ENCODE measurements at places on chromosomes 2 and 18. TPM values are rescaled to one million over a fixed set of nuclear protein-coding genes. Genes with fewer than 3 reads are reported as not detected.

GRCh38 chr18:3447068-3447894 is 2.7 kb upstream of the TGIF1 start:
- peaks cover 12% of the 10 kb centered on the region for H3K4me1 ChIP-seq
- no peaks in the 10 kb centered on the region for H3K27me3 ChIP-seq
- peak overlapping the region; percentile 29 for H3K4me3 ChIP-seq
- peak; percentile 73 for DNase-seq
- H3K36me3 ChIP-seq = no peaks in the 10 kb centered on the region
- H3K27ac ChIP-seq = peak overlapping the region; percentile 98

- H3K36me3 ChIP-seq = no peaks in the 10 kb centered on the region
- DNase-seq = no peak
- no peak overlapping the region for H3K27ac ChIP-seq
- no peaks in the 10 kb centered on the region for H3K27me3 ChIP-seq
- H3K4me3 ChIP-seq = no peak overlapping the region
Observed at GRCh38 chr18:21049306-21049705, 62.3 kb downstream of the ROCK1 start.

- H3K36me3 ChIP-seq = no peaks in the 10 kb centered on the region
- no peaks in the 10 kb centered on the region for H3K27me3 ChIP-seq
- no peak overlapping the region for H3K4me3 ChIP-seq
- H3K27ac ChIP-seq = no peak overlapping the region
Observed at GRCh38 chr2:240595381-240596079, 9.0 kb downstream of the CAPN10 start.

GRCh38 chr2:226216575-226216974 is 583.0 kb downstream of the IRS1 start:
- H3K4me3 ChIP-seq = no peak overlapping the region
- no peaks in the 10 kb centered on the region for H3K27me3 ChIP-seq
- no peak for DNase-seq
- H3K4me1 ChIP-seq = no peaks in the 10 kb centered on the region

- H3K4me3 ChIP-seq = no peak overlapping the region
- no peak overlapping the region for H3K27ac ChIP-seq
- DNase-seq = no peak
- no peaks in the 10 kb centered on the region for H3K36me3 ChIP-seq
Observed at GRCh38 chr2:222499226-222499625, 74.9 kb downstream of the SGPP2 start.

Gene MC5R
- total RNA-seq = not detected

Gene GAD1
- total RNA-seq = 0.50 TPM

DNA sequence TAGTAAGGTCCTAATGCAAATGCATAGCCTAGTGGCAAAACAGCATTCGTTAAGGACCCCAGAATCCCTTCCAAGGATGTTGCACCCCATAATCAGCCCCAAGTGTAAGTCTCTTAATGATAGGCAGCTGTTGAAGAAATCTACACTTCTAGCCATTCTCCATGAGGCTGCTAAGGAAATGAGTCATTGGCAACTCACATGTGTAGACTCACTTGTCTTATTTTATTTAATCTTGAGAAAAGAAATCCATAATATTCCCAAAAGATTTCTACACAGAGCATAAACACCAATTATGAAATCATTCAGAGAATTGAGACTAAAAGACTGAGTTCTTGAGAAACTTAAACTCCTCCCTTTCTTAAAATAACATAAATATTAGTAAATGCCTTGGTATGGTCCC is 52.4 kb downstream of the AKAIN1 start:
- H3K4me1 ChIP-seq = no peaks in the 10 kb centered on the region
- H3K27me3 ChIP-seq = no peaks in the 10 kb centered on the region
- H3K36me3 ChIP-seq = no peaks in the 10 kb centered on the region
- H3K4me3 ChIP-seq = no peak overlapping the region
- no peak overlapping the region for H3K27ac ChIP-seq

Gene FER1L5
- 0.28 TPM for total RNA-seq

Gene HOXD4
- 0.70 TPM for total RNA-seq

Gene AFF3
- total RNA-seq = 5.2 TPM

Gene MAIP1
- 35.7 TPM for total RNA-seq

Gene C2orf78
- total RNA-seq = not detected

- H3K27me3 ChIP-seq = no peaks in the 10 kb centered on the region
- no peak overlapping the region for H3K4me3 ChIP-seq
- no peak for DNase-seq
- H3K36me3 ChIP-seq = no peaks in the 10 kb centered on the region
Observed at GRCh38 chr2:195343942-195344530, 313.0 kb upstream of the SLC39A10 start.

- no peaks in the 10 kb centered on the region for H3K4me1 ChIP-seq
- no peak overlapping the region for H3K4me3 ChIP-seq
- H3K27me3 ChIP-seq = no peaks in the 10 kb centered on the region
- H3K27ac ChIP-seq = no peak overlapping the region
- DNase-seq = no peak
Observed at GRCh38 chr2:96747061-96747617, 7.3 kb upstream of the LMAN2L start.

DNA sequence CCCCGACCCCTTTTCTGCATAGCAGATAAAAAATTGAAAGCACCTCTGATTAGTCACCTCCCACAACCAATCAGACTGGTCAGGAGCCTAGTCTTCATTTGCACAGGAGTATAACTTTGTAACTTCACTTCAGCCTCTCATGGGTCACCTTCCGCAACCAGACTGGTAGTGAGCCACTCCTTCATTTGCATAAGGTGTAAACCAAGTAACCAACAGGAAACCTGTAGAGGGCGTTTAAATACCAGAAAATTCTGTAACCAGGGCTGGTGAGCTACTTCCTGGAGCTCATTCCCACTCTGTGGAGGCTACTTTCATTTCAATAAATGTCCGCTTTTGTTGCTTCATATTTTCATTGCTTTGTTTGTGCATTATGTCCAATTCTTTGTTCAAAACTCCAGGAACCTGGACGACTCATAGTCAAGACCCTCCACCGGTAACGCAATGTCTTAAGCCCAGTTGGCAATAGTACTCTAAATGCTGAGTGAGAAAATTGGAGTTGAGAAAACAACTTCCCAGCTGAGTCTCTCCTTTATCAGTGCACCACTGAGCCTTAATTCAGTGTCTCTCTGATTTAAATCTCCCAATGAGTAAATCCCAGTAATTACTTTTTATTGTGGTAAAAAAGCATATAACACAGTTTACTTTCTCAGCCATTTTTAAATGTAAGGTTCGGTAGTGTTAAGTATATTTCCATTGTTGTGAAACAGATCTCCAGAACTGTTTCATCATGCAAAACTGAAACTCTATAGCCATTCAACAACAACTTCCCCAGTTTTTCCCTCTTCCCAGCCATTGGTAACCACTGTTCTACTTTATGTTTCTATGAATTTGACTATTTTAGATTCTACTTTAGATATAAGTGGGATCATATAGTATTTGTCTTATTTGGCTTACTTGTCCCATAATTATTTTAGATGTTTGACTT is 392.7 kb upstream of the SLC8A1 start:
- no peaks in the 10 kb centered on the region for H3K36me3 ChIP-seq
- H3K27me3 ChIP-seq = no peaks in the 10 kb centered on the region
- H3K4me3 ChIP-seq = no peak overlapping the region
- no peaks in the 10 kb centered on the region for H3K4me1 ChIP-seq
- no peak overlapping the region for H3K27ac ChIP-seq
- DNase-seq = peak; percentile 45

DNA sequence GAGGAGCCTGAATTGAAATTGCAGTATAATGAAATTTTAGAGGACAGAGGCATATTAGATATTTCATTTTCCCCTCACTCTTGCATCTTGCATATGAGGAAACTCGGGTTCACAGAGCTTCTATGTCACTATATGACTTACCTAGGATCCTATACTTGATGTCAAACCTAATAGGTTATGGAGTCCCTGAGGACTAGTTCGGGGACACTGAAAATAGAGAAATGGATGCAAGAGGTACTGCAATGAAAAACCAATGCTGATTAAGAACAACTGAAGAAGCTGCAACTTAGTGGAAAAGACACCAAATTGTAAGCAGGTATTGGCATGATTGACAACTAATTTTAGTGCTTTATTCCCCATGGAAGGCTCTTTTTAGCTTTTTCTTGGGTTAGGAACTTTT is 210.1 kb downstream of the IKZF2 start:
- DNase-seq = no peak
- no peak overlapping the region for H3K4me3 ChIP-seq
- peak overlapping the region; percentile 14 for H3K27ac ChIP-seq
- no peaks in the 10 kb centered on the region for H3K27me3 ChIP-seq

GRCh38 chr2:144004742-144005141 is 515.2 kb downstream of the ZEB2 start:
- no peak for DNase-seq
- no peaks in the 10 kb centered on the region for H3K36me3 ChIP-seq
- no peak overlapping the region for H3K27ac ChIP-seq
- no peak overlapping the region for H3K4me3 ChIP-seq

- H3K4me1 ChIP-seq = no peaks in the 10 kb centered on the region
- no peaks in the 10 kb centered on the region for H3K27me3 ChIP-seq
- H3K36me3 ChIP-seq = no peaks in the 10 kb centered on the region
- no peak for DNase-seq
Observed at GRCh38 chr2:143084462-143084861, 44.8 kb upstream of the ARHGAP15 start.

Gene COL5A2
- 344 TPM for total RNA-seq

- H3K27me3 ChIP-seq = peaks cover 7% of the 10 kb centered on the region
- H3K36me3 ChIP-seq = no peaks in the 10 kb centered on the region
- no peaks in the 10 kb centered on the region for H3K4me1 ChIP-seq
- H3K27ac ChIP-seq = peak overlapping the region; percentile 45
- peak; percentile 90 for DNase-seq
Observed at GRCh38 chr2:126776692-126777619, 121.0 kb downstream of the GYPC start.

- no peaks in the 10 kb centered on the region for H3K36me3 ChIP-seq
- H3K4me3 ChIP-seq = no peak overlapping the region
- peaks cover 29% of the 10 kb centered on the region for H3K4me1 ChIP-seq
- no peaks in the 10 kb centered on the region for H3K27me3 ChIP-seq
Observed at GRCh38 chr2:152479282-152479681, 144.3 kb downstream of the FMNL2 start.

DNA sequence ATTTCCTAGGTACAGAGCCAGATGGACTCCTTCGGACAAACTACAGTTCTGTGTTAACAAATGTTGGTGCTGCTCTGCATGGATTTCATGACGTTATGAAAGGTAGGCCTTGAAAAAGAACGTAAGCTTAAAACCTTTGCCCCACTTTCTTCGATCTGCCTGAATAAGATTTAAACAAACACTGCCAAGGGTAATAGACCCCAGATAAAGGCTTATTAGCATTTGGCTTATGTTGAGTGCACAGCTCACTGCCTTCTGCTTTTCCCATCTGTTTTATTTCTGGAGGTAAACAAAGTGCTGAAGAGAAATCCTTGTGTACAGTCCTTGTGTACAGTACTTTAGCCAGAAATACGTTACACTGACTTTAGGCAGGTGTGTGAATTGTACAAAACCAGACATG is 50.0 kb upstream of the STON1 start:
- H3K36me3 ChIP-seq = no peaks in the 10 kb centered on the region
- H3K27ac ChIP-seq = peak overlapping the region; percentile 77
- peaks cover 26% of the 10 kb centered on the region for H3K4me1 ChIP-seq

DNA sequence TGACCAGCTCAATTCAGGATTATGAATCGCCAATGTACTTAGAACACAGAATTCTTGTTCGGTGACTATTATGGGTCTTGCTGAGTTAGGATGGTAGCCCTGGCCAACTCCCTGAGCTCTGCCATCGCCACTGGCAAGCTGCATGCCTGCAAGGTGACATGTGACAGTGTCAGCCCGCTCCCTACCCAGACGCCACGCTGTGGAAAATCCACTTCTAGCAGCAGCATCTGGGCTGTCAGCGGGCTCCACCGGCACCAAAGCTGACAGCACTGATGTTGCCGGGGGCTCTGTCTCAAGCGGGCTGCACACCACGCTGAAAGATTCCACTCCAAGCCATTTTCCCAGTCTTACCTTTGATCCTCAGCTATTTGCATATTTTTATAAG is 100.7 kb downstream of the MYT1L start:
- no peaks in the 10 kb centered on the region for H3K4me1 ChIP-seq
- no peak overlapping the region for H3K4me3 ChIP-seq
- DNase-seq = no peak
- H3K36me3 ChIP-seq = no peaks in the 10 kb centered on the region
- no peaks in the 10 kb centered on the region for H3K27me3 ChIP-seq
- no peak overlapping the region for H3K27ac ChIP-seq

DNA sequence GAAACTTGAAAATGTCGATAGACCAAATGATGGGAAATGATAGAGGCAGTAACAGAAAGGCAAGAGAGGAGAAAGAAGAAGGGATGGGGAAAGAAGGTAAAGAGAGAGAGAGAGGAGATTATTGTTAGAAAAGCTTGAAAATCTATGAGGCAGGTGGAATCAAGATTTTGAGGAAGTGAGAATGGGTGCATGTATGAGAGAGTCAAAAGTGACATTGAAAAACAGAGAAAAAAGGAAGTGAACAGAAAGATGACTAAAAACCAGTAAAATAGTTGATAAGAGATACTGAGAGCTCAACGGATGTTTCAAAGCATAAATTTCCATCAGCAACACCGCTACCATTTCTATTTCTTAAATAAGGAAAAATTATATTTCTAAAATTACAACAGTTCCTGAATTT is 327.4 kb upstream of the CWC22 start:
- no peak overlapping the region for H3K27ac ChIP-seq
- no peak overlapping the region for H3K4me3 ChIP-seq
- no peaks in the 10 kb centered on the region for H3K27me3 ChIP-seq
- no peak for DNase-seq
- H3K36me3 ChIP-seq = no peaks in the 10 kb centered on the region

- no peak overlapping the region for H3K4me3 ChIP-seq
- H3K27ac ChIP-seq = no peak overlapping the region
- no peaks in the 10 kb centered on the region for H3K4me1 ChIP-seq
- no peaks in the 10 kb centered on the region for H3K27me3 ChIP-seq
- no peak for DNase-seq
Observed at GRCh38 chr2:172323861-172324597, 103.4 kb upstream of the ITGA6 start.

Gene CACNB4
- total RNA-seq = 4.0 TPM

DNA sequence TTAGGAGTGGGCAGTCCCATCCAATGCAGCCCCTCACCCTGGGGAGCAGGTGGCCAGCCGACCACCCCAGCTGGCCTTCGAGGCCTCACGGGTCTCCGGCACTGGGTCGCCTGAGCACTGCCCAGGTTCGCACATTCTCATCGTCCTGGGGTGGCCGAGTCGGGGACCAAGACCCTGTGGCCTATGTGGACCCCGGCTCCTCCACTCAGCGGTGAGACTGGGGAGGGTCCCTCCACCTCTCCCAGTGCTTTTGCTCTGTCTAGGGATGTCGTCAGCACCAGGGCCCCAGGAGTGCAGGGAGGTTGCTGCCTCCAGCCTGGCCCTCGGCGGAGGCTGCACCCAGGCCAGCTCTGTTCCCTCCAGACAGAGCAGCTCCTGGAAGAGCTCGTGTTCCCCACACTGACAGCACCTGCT is 89.6 kb downstream of the TPO start:
- DNase-seq = no peak
- H3K36me3 ChIP-seq = no peaks in the 10 kb centered on the region
- no peaks in the 10 kb centered on the region for H3K4me1 ChIP-seq
- H3K27ac ChIP-seq = no peak overlapping the region

Gene HOXD13
- 33.9 TPM for total RNA-seq

Gene AQP12B
- 0.04 TPM for total RNA-seq

GRCh38 chr2:46945671-46946070 is 30.1 kb upstream of the MCFD2 start:
- no peak overlapping the region for H3K4me3 ChIP-seq
- H3K36me3 ChIP-seq = no peaks in the 10 kb centered on the region
- H3K27me3 ChIP-seq = no peaks in the 10 kb centered on the region
- H3K27ac ChIP-seq = no peak overlapping the region
- DNase-seq = no peak
- H3K4me1 ChIP-seq = peaks cover 10% of the 10 kb centered on the region

- H3K4me1 ChIP-seq = peaks cover 3% of the 10 kb centered on the region
- H3K4me3 ChIP-seq = no peak overlapping the region
- no peaks in the 10 kb centered on the region for H3K27me3 ChIP-seq
- no peak overlapping the region for H3K27ac ChIP-seq
Observed at GRCh38 chr2:210440206-210440605, 36.4 kb downstream of the LANCL1 start.

Gene CDH7
- total RNA-seq = 2.9 TPM

Gene GPR55
- 1.6 TPM for total RNA-seq

Measured in hepatocyte (in vitro differentiated cells).